ENCODE measurements at places on chromosomes 13 and 19.

GRCh38 chr13:60754211-60755090 is 357.4 kb downstream of the TDRD3 start:
- DNase-seq, result no peak

- DNase-seq, result no peak
These were observed 13.6 kb downstream of the MEIOSIN start for GRCh38 chr19:45746866-45747265.

DNA sequence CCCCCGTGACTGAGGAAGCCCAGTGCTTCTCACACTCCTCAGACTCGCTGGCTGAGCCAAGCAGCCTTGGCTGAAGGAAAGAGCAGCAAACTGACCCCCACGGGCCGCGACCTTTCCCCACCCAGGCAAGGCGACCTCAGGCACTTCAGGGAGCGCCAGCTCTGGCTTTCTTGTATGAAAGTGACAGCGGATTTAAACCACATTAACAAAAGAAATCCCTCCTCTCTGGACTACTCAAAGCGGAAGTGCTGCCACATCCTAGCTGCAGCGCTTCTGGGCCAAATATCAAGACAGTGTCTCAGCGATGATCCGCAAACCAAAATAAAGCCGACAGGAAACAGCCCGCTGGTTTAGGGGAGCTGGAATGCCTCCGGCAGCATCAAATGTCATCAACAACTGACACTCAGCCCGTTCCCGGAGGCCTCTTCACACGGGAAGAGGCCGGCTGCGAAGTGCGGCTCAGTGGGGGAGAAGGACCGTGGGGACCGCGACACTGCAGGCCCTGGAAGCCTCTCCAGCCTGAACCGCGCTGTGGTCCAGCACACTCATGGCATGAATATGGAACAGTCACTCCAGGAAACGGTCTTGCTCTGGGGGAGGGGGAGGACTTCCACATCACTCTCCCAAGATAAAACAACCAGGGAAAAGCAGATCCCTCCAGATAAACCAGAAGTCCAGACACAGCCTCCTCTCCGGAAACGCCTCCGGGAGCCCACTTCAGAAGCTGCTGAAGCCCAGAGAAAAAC is 1.4 kb downstream of the RASA3 start:
- no peak for DNase-seq

- no peak for DNase-seq
These were observed 6.9 kb downstream of the PNKP start for GRCh38 chr19:49860336-49861102.

GRCh38 chr13:93397619-93398018 is 171.0 kb downstream of the GPC6 start:
- DNase-seq, result no peak

DNA sequence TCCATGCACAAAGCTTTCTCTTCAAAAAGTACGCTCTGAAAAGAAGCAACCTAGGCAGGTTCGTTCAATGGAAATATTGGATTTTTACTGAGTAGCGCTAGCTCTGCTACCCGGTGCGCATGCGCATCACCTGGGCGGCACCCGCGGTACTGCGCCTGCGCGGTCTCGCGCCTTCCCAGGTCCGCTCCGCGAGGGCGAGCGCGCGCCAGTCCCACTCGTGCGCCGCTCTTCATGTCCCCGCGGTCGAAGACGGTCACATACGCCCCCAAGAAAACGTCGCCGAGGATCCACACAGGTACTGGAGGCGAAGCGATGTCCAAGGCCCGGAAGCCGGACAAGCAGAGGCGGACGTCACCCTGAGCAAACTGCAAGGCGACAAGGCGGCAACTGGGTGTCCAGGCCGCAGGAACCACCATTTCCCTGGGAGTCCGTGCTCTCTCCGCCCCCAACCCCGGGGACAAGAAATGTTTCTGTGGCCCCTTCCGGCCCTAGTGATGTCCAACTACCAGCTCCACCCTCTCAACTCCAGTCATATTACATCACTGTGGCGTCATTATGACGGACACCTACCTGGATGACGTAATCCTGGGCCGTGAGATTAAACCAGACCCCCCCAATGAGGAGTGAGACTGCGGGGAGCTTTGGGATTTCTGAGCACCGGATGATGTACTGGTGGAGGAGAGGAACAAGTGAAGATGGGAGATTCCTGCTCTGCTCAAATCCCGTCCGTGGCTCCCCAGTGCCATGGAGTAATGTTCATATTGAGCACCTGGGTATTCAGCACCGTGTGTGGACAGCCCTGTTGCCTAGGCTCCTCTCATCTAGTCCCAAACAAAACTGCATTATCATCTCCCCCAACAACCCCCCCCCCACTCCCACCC is 4.8 kb upstream of the KCNC3 start:
- peak; percentile 36 for DNase-seq

DNA sequence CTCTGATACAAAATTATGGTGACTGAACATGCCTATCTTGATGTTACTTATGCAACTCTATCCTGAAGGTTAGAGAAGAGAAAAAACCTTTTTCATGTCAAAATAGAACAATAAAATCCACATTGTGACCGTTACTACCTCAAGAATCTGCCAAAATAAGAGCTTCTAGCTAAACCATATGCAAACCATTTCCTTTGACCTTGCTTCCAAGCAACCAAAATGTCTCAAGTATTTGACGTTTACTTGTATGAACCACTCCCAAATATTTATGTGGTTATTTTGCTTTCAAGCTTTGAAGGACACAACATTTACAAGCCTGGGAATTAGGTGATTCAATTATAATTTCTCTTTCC is 13.9 kb downstream of the FOXO1 start:
- DNase-seq, result no peak

DNA sequence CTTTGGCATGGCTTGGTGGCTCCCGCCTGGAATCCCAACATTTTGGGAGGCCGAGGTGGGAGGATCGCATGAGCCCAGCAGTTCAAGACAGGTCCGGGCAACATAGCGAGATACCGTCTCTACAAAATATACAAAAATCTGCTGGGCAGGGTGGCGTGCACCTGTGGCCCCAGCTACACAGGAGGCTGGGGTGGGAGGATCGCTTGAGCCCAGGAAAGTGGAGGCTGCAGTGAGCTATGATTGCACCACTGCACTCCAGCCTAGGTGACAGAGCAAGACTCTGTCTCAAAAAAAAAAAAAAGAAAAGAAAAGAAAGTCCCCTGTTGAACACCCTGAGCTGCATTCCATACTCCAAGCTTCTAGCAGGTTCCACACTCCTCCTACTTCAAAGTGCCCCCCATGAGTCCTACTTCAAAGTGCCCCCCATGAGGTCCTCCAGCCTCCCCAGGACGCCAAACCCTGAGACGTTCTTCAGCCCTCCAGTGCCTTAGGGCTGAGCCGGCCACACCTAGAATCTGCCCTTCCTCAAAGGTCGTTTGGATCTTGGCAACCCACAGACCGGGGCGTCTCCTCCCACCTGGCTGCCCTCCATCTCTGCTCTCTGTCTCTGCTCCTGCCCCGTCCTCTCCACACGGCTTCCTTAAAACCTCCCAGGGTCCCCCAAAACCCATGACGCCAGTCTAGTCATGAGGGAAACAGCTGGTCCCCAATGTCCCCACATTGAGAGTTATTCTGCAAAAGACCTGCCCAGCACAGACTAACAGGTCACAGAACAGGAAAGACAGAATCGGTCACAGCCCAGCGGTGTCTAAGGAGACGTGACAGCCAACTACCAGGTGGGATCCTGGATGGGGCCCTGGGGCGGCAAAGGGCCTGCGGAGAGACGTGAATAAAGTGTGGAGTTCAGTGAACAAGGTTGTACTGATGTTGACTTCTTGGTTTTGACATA is 4.8 kb downstream of the TJP3 start:
- DNase-seq, result no peak
